ENCODE measurements at places on chromosomes 3 and 15.

- no peak for DNase-seq
Observed at GRCh38 chr3:196219970-196220311, 3.6 kb downstream of the SLC51A start.

- DNase-seq: no peak
Observed at GRCh38 chr15:91562698-91563097, 290.8 kb upstream of the SLCO3A1 start.

DNA sequence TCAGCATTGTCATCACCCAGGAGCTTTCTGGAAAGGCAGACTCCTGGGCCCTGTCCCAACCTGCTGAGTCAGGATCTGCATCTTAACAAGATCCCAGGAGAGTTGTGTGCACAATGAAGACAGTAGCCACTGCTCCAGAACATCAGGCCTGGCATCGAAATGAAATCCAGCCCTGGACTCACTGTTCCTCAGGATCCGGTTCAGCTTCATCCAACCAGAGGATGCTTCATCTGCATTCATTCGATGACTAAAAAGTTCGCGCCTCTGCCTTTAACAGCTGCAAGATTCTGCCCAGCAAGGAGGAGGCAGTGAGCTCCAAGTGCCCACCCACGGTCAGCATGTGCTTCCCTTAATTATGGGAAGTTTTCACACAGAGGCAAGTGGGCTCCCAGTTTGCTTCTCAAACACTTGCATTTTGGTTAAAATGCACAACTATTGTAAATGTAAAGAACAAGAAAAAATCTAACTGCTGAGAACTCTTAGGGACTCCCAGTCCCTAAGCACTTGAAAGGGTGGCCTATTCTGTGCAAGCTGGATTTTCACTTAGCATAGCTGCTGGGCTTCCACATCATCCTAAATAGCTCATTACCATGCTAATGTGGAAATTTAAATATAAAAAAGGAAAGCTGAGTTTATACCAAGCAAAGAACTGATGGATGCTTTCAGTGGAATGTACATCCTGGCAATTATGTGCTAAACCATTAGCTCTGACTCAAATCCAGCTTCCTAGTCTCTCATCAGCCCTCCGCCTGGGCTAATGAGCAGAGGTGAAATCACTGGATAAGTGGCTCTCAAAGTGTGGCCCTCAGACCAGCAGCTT lies 25.5 kb upstream of the ESYT3 start:
- DNase-seq: no peak

- DNase-seq: no peak
Observed at GRCh38 chr15:66564136-66565041, 1.4 kb downstream of the LCTL start.
